ENCODE measurements at places on chromosomes 3 and 15.
A peak's percentile ranks its signal among the peaks of the same experiment; 100 is the strongest.

GRCh38 chr3:47884603-47885002, 81.7 kb downstream of the DHX30 start:
- no peak for DNase-seq

DNA sequence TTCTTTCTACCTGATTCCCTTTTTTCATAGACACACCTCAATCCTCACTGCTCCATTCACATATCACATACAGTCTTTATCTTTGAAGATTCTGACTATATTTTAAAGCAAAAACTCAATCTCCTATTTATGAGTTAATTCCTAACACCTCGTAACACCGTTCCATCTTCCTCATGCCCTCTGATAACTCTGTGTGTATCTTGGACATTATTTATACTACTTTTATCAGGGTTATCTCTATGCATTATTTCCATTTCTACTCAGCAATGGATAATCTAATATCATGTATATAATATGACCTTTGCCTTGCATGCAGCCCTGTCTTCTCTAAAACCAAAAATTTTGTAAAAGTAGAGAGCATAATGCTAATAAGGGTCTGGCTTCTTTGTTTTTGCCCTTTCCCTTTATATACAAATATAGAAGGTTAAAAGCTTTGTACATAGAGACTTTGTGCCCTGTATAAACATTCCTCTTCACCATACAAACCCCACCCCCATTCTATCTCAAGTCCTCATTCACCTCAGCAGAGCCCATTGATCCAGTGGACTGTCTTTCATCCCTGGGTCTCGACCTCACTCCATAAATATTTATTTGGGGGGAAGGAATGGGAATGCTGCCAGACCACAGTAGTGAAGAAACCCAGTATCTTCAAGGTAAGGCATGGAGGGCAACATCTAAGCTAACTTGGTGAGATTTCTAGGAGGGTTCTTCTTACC, 21.8 kb downstream of the TRIM42 start:
- no peak for DNase-seq

DNA sequence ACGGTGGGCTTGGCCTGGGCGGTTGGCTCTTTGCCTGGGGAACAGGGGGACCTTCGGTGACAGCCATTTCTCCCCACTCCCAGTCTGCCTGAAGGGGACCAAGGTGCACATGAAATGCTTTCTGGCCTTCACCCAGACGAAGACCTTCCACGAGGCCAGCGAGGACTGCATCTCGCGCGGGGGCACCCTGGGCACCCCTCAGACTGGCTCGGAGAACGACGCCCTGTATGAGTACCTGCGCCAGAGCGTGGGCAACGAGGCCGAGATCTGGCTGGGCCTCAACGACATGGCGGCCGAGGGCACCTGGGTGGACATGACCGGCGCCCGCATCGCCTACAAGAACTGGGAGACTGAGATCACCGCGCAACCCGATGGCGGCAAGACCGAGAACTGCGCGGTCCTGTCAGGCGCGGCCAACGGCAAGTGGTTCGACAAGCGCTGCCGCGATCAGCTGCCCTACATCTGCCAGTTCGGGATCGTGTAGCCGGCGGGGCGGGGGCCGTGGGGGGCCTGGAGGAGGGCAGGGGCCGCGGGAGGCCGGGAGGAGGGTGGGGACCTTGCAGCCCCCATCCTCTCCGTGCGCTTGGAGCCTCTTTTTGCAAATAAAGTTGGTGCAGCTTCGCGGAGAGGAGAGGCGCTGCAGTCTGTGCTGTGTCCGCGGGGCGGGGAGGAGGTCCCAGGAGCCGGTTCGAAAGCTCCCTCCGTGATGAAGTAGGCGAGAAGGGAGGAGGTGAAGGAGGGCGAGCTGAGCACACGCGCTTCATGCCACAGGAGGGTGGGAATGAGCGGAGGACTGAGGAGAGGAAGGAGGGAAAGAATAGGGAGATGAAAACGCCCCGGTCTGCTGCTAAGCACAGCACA, 9.6 kb downstream of the CLEC3B start:
- no peak for DNase-seq

DNA sequence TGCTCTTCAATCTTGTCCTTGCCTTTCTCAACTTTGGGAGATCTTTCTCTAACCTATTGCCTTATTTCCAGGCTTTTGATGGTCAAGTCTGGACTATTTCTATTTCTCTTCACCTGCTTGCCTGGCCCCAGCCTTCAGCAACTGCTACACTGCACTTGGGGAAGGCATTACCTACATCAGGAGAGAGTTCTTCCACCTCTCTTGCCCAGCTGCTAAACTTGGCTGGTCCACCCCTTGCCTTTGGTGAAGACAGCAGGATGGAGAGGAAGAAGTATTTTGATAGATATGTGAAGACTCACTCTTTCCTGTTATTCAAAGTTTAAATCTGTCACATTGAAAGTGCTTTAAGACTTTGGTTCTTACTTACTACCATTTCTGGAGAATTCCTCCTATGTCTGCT, 574.8 kb downstream of the ZPLD1 start:
- no peak for DNase-seq

DNA sequence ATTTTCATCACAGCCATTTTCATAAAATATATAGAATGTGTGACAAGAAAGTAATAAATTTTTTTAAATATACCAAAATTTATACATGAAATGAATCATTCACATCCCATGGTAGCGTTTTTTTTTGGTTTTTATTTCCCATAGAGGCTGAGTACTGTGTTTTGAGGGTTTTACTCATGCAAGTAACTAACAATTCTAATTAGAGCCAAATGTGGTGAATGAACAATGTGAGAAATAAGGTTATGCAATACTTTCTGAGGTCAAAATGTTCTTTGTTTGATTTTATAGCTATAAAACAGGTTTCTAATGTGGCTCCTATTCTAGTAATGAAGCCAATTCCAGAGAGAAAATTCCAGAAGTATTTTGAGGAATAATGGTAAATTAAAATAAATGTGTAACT, 386.8 kb downstream of the TBC1D5 start:
- no peak for DNase-seq

- DNase-seq = peak; percentile 20
These were observed 28.2 kb downstream of the CPOX start for GRCh38 chr3:98565237-98565643.

DNA sequence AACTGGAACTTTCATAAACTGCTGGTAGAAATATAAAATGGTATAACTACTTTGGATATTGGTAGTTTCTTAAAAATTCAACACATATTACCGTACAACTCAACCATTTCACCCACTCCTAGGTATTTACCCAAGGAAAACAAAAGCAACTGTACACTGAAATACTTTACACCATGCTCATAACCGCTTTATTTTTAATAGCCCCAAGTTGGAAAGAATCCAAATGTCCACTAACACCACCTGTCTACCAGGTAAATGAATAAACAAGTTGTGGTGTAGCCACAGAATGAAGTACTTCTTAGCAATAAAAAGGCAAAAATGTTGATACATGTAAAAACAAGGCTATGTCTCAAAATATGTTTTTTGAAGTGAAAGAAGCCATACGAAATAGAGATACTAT, 215.9 kb upstream of the PEX5L start:
- DNase-seq = no peak

DNA sequence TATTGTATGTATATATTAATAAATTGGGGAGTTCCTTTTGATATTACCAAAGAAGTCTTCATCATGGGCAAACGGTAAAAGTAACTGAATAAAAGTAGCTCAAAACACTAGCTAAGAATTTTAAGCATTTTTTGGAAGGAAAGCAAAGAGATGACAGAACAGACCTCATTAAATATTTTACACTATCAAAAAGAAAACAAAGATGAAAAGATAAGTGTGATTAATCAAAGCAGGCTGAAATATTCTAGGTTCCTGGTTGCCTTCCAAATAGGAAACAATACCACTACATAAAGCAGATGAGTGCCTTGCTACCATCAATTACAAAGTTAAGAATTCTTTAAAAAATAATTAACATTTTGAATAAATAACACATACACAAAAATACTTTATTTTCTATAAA, 3.6 kb downstream of the NKIRAS1 start:
- no peak for DNase-seq

GRCh38 chr15:67479781-67480505, 41.0 kb upstream of the C15orf61 start:
- DNase-seq = no peak

- DNase-seq = no peak
These were observed 4.6 kb upstream of the SAMMSON start for GRCh38 chr3:69994919-69995318.

GRCh38 chr15:77818484-77819047, 185.9 kb upstream of the LINGO1 start:
- DNase-seq = no peak

DNA sequence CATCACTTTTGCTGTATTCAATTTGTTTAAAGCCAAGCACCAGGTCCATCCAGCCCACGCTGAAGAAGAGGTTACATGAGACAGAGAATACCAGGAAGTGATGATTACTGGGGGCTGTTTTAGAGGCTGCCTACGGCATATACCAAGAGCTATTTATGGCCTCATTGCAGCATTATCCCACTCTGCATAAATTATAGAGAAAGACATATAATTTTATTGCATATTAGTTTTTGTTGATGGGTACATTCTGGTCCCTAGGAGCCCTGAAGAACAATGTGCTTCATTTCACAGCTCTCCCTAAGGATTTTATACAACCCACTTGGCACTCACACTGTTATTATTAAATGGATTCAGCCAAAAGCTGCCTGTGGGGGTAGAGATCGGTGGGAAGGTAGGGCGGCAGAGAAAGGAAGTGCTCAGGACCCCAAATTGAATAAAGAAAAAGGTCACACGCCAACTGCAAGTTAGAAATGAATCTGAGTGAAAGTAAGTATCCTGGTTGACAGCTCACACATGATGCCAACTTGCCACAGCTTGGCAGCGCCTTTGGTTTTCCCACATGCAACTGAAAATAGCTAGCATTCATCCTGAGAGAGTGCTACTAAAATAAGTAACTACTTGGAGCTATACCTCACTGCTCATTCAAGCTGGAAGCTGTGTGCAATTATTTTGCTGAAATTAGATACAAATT, 73.7 kb downstream of the CCNL1 start:
- DNase-seq = no peak

DNA sequence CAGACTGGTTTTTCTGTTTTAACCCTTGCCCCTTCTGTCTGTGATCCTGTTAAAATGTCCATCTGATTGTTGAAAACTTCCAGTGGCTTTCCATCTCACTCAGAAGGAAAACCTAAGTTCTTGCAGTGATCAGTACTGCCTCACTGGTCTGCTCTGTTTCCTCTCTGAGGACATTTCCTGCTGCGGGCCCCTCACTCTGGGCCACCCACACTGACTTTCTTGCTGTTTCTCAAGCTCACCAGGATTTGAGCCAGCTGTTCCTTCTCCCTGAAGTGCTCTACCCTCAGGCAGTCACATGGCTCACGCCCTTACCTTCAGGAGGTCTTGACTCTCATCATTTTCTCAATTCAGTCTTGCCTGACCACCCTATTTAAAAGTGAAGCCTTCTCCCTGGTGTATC, 1.8 kb downstream of the GRK7 start:
- no peak for DNase-seq

GRCh38 chr3:106428565-106428994, 559.8 kb upstream of the CBLB start:
- DNase-seq = no peak

DNA sequence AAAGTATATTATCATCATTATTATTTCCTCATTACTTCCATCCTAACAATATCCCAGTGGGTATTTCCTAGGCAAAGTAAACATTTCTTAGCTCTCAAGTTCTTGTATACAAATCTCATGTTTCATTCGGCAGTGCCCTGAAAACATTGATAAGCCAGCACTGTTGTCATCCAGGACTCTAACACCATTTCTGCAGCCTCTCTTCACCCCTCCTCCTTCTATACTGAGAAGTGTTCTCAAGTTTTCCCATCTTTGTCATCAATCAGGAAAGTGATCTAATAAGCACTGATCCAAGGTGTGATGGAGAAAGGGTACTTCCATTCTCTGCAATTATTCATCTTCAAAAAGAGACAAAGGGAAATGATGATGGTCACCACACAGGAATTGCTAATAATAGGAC, 168.4 kb upstream of the CCDC54 start:
- no peak for DNase-seq

DNA sequence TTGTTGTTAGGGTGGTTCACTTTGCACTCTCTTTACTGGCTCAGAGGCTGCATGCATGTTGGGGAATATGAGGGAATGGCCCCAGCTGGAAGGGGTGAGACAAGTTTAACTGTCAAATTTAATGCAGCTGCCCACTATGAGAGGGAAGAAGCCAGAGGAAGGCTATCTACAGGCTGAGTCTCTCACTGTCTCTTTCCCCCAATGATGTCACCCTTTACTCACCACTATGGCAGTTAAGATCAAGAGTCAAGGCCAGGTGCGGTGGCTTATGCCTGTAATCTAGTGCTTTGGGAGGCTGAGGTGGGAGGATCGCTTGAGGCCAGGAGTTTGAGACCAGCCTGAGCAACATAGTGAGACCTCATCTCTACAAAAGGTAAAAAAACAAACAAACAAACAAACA, 12.2 kb upstream of the RBMS3 start:
- no peak for DNase-seq

GRCh38 chr3:106206613-106207012, 337.8 kb upstream of the CBLB start:
- no peak for DNase-seq

DNA sequence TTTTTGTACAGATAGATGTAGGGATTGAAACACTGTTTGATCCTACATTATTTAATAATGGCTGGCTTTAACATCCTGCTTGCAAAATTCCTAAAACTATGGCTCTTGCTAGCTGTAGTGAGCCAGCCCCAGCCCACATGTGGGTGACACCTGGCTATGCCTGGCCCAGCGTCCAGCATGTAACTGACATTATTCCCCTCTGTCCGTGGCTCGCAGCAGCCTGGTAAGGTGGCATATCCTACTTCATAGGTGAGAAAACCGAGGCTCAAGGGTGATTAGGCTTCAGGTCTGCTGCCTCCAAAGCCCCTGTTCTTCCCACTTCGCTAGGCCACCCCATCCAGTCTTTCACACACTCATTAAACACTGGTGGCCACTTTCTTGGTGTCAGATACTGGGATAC, 1.6 kb downstream of the CALML4 start:
- no peak for DNase-seq

DNA sequence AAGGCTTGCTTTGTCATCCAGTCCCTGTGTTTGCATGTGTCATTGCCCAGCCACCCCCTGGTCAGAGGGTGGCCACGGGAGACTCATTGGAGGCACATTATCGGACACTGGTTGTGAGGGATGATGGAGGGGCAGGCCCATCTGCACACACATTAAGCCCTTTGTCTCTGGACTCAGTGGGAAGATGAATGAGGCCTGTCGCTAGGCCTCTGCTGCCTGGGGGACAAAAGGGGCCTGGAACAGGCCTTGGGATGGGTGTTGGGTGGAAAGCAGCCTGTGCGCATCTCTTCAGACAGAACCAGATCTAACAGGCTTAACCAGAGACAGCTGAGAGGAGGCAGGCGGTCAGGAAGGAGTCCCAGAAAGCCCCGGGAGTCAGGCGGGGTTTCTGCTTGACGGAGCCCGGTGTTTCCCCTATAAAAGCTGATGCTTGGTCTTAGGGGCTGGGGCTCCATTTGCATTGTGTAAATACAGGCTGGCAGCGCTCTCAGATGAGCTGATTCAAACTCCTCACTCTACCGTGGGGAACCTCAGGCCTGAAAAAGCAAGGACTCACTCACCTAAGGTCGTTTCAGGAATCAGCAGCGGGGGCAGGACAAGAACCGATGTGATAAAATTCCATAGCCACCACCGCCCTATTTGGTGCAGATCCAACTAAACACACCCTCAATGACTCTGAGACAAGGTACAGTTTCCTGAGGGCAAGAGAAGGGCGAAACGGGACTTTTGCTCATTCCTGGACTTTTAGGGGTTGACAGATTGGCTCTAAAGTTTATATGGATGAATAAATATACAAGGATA, 17.1 kb upstream of the SKIC8 start:
- DNase-seq = no peak

Measured in CD4-positive, alpha-beta T cell treated with Interleukin-4 for 1 hour (primary cell).